ENCODE measurements at places on chromosomes 2 and 18.
A peak's percentile ranks its signal among the peaks of the same experiment; 100 is the strongest.

DNA sequence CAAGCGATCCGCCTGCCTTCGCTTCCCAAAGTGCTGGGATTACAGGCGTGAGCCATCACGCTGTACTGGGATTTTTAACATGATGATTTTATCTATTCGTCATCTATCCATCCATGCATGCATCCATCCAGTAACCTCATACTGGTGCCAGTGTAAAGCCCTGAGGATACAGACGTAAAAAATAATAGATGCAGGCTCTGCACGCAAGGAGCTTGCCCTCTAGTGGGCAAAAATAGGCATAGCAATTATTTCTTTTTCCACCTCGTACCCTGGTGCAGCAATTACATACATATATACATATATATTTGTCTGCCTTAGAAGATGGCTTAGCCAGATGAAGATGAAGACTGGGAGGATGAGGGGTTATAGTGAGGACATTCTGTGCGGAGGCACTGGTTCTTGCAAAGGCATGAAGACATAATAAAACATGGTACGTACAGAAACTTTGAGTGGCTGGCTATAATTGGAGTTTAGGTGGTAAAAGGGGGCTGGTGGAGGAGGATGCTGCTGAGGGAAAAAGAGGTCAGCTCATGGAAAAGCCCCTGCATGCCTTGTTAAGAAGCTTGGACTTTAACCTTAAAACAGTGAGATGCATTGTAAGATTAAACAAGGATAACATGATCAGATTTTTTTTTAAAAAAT, 19.6 kb upstream of the RPIA start:
- DNase-seq, result peak; percentile 79

- DNase-seq, result no peak
These were observed 102.3 kb downstream of the SGPP2 start for GRCh38 chr2:222526480-222527277.

DNA sequence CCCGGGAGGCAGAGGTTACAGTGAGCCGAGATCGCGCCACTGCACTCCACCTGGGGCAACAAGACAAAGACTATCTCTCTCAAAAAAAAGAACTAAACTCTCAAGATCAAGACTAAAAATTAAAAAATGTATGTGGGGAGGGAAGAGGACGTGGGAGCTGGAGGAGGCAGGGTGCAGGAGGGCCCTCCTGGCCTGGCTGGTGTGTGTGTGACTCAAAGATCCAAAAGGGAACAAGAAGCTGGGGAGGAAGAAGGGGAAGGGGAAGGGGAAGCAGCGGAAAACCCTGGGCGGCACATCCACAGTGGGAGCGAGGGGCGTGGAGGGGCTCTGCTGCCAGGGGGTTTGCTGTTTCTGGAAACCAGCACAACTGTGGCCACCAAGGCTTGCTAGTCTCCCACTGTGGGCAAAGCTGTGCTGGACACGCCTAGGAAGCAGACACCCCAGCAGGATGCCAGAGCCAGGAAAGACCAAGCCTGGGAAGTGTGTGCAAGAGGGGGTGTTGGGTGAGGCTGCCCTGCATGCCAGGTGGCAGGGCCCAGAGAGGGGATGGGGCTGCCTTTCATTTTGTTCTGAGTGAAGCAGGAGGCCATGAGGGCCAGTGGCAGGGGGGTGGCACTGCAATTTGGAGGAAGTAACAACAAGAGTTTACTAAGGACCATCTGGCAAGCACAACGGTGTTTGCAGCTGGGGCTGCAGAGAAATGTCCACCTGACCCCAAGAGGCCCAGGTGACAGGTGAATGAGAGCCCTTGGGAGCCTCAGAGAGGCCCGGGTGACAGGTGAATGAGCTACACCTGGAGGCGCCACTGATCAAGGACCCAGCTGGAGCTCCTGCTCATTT, 44.5 kb downstream of the ANO7 start:
- DNase-seq, result no peak

GRCh38 chr2:120817136-120817955, 81.7 kb downstream of the GLI2 start:
- no peak for DNase-seq

DNA sequence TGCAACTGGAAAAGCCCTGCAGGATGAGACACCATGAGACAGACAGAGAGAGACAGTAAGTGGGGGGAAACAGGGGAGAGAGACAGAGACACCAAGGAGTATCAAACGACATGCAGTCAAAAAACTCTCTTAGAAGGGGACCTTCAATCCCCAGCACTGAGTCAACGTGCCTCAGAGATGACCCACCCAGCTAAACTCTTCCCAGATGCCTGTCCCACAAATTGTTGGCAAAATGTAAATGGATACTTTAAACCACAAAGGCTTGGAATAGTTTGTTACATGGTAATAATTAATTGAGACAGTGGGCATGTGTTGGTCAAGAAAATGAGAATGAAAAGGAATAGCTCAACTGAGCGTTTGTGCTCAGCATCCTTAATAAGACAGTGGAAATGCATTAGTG, 98.3 kb downstream of the GRB14 start:
- DNase-seq, result no peak

DNA sequence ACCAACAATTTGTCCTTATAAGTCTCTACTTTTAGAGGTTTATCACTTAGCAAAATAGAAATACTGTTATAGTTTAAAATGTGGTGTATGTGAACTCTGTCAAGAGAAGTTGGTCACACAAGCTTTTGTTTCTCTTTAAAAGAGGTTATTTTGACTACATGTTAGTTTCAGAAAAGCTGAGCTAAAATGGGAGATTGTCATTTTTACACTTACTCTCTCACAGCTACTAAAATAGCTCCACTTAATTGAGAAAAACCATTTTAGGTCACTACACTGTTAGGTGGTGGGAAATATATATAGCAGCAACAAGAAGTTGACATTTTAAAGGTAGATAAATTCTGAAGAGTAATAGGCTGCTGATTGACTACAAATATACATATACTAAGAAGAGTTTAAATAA, 161.5 kb upstream of the KCNJ3 start:
- DNase-seq, result no peak

DNA sequence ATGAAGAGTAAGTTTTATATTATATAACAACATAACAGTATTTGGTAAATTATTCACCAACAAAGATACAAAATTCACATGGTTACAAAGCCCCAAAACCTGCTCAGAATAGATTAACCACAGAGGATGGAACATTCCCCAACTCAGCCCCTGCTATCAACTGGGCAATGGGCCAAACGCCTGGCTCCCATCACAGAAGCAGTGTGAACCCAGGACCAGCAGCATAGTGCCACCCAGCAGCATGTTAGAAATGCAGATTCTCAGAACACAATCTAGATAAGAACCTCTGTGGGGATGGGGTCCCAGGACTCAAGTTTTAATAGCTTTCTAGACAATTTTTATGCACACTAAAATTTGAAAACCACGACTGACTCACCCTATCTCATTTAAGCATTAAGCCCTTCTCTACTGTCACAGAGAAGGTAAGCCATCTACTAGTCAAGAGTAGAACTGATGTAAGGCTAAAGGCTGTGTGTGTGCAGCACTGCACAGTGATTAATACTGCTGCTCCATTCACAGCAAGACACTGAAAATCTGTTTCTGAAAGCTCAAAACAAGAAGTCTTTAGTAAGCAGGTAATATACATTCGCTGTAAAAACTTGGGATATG, 15.2 kb downstream of the AFG3L2 start:
- DNase-seq, result no peak

- DNase-seq, result no peak
These were observed 427.6 kb downstream of the BCL11A start for GRCh38 chr2:60125611-60126426.

- DNase-seq, result no peak
These were observed 70.1 kb upstream of the PNPT1 start for GRCh38 chr2:55763721-55764120.

GRCh38 chr2:73036766-73037165, 34.7 kb downstream of the SFXN5 start:
- no peak for DNase-seq

GRCh38 chr2:143649226-143649740, 520.1 kb downstream of the ARHGAP15 start:
- DNase-seq, result no peak

- DNase-seq, result no peak
These were observed 116.1 kb downstream of the RNF144A start for GRCh38 chr2:7033136-7033960.

DNA sequence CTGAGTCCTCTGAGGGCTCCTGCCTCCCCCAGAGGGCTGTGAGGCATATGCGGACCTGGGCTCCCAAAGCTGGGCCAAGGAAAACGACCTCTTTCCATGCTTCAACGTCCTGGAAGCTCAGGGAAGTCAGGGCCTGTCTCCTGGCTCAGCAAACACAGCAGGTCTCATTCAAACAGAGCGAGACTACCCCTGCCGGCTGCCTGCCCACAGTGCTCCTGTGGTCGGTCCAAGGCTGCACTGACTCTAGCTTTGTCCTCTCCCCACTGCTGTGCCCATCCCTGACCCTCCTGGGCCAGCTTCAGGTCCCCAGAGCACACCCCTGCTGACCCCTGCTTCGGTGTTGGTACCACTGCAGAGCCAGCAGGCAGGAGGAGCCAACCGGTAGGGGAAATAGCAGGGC, 79.6 kb downstream of the PDCL3 start:
- DNase-seq, result no peak

GRCh38 chr2:240224676-240225075, 84.2 kb upstream of the OTOS start:
- no peak for DNase-seq

DNA sequence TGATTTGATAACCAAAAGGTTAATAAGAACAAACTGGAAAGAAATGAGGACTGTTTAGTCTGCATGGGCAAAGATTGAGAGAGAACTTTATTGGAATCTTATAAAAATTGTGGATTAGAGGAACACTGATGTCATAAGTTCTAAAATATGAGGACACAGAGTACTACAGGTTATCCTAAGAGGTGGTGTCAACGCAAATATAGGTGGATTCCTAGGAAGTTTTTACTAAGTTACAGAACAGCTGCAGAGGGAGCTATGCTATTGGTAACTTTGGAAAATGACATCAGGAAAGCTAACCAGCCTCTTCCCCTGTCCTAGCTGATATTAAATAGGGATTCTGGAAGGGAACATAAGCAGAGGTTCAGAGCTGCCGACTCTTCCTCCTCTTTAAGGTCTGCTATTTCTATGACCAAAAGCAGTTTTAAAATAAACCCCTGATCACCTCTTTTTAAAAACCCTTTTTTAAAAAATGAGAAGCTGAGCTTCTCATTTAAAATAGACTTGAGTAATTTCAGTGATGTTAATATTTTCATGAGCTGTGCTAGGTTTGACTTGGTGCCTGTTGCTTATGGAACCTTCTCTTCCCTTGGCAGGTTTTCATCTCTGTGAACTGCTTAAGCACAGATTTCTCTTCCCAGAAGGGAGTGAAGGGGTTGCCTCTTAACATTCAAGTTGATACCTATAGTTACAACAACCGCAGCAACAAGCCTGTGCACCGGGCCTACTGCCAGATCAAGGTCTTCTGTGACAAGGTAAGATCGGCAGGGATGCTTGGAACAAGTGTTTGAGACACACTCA, 34.2 kb downstream of the GRHL1 start:
- DNase-seq, result no peak

DNA sequence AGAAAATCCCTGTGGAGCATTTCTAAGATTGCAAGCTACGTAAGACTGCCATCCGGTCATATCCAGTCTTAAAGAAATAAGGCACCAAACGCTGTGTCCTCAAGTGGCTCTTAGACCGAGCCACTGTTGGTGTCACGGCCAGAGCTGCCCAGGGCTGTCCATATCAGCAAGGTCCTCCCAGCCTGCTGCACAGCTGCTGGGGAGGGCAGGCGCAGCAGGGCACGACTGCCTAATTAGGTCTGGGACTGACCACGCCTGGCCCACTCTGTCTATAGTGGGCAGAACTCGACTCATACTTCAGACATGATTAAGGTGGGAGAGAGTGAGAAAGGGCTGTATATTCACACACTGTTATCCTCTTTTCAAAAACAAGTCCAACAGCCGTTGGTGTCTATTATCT, 39.3 kb downstream of the EIPR1 start:
- DNase-seq, result no peak

DNA sequence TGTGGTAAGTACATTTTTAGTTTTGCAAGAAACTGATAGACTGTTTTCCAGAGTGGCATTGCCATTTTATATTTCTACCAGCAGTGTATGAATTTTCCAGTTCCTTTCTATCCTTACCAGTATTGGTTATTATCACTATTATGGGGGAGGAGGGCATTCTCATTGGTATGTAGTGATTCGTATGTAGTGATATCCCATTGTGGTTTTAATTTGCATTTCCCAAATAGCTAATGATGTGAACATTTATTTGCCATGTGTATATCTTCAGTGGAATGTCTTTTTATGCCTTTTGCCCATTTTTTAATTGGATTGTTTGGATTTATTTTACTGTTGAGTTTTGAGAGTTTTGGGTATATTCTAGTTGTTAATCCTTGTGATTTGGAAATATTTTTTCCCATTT, 16.9 kb downstream of the EIF5B start:
- DNase-seq, result no peak

DNA sequence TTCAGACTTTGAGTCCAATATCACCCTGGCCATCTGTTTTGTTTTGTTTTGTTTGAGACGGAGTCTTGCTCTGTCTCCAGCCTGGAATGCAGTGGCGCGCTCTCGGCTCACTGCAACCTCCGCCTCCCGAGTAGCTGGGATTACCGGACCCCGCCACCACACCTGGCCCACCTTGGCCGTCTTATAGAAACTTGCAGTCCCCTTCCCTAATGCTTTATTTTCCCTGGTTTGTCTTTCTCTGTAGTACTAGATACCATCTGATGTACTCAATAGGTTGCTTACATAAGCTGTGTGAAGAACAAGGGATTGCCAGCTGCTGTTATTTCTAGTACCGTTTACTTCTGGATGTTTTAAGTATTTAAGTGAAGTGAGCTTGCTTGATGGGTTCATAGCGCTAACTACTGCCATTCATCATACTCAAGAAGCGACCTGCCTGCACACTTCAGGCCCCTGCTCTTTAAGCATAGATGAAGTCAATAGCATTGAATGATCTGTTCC, 1.2 kb downstream of the RPL31 start:
- DNase-seq, result no peak

- DNase-seq, result peak; percentile 41
These were observed 197.8 kb downstream of the TNS1 start for GRCh38 chr2:217804791-217805667.

GRCh38 chr18:6476190-6476589, 61.5 kb upstream of the L3MBTL4 start:
- DNase-seq, result no peak

- DNase-seq, result no peak
These were observed 131.1 kb downstream of the CDH2 start for GRCh38 chr18:28045880-28046279.

- no peak for DNase-seq
These were observed 28.0 kb upstream of the MGAT5 start for GRCh38 chr2:134225841-134226240.

- peak; percentile 53 for DNase-seq
These were observed 97.6 kb downstream of the NDUFA10 start for GRCh38 chr2:239927424-239927981.

- DNase-seq, result no peak
These were observed 152.2 kb downstream of the TWIST2 start for GRCh38 chr2:239000089-239000488.

- DNase-seq, result peak; percentile 55
These were observed 42.2 kb downstream of the KLHL14 start for GRCh38 chr18:32730620-32731091.

All from A673 (cell line).